ENCODE measurements at places on chromosomes 7 and 10.
A peak's percentile ranks its signal among the peaks of the same experiment; 100 is the strongest.

- no peak for DNase-seq
Measured at GRCh38 chr7:77800158-77800557, 1.6 kb downstream of the PHTF2 start.

- no peak for DNase-seq
Measured at GRCh38 chr7:17026269-17026668, 144.5 kb upstream of the AGR3 start.

DNA sequence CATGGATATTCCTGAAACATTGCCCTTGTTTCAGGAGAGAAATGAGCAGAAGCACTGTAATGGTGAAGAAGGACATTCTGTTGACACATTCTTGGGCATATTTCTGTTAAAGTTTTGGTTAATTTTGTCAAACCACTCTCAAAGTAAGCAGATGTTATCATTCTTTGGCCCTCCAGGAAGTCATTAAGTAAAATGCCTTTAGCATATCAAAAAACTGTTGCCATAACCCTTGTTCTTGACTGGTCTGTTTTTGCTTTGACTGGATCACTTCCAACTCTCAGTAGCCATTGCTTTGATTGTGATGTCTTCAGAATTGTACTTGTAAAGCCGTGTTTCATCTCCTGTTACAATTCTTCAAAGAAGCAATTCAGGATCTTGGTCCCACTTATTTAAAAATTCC, 404.3 kb upstream of the LRRTM3 start:
- no peak for DNase-seq

DNA sequence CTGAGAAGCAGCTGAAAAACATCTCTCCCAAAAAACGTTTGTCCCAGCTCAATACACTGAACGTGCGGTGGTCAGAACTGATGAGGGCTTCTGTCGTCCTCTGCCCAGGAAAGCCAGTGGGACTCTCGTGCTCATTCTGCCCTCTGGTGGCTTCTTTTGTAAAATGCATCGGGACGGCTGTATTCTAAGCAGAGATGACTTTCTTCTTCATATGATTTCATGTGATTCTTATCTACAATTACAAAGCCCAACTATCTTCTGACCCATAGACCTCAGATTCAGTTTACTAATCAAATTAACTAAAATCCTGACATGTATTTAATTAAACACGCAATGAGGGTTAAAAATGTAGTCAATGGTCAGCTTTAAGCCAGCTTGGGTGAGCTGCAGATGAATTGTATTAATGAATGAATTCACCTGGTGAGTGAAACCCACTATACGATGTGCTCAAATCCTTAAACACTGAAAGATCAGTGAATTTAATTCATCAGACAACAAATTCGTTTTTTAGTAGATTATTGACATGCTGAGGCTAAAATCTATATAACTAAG, 117.6 kb upstream of the FAM204A start:
- DNase-seq, result peak; percentile 25

DNA sequence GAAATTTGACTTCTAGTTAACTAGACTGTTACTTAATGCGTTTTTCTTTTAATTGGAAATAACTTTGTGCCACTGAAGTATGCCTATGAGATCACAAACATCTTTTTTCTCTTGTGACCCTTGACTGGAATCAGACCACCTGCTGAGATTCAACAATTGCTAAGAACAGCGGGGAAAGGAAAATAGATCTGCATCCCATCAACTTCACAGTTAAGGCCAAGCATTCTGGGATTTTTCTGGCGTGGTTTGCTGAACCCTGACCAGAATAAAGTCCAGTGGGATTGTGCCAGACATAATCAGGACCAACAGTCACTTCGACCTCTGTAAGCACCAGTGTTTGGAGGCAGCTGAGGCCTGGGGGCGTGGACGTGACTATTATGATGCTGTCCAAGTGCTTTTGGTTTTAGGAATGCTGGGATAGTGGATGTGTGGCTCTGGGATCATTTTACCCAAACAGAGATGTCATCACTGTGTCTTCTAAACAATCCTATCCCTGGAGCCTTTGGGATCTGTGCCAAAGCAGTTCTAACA, 373.3 kb upstream of the PRKCQ start:
- DNase-seq, result no peak

DNA sequence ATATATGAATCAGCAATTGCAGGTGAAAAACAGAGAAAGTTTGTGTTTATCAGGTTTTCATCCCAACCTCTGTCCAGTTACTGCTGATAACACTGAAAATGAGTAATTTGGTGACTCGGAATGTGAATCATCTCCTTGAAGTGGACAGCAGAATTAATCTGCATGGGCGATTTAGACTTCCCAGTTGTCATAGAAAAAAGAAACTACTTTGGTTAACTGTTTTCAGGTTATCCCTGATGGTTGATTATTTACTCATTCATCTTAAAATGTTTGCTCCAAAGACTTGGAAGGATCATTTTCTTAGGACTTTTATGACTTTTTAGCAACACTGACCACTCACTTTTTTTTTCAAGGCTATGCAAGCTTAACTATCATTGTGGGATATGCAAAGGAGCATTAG, 504.1 kb upstream of the ANKRD30A start:
- DNase-seq, result no peak

DNA sequence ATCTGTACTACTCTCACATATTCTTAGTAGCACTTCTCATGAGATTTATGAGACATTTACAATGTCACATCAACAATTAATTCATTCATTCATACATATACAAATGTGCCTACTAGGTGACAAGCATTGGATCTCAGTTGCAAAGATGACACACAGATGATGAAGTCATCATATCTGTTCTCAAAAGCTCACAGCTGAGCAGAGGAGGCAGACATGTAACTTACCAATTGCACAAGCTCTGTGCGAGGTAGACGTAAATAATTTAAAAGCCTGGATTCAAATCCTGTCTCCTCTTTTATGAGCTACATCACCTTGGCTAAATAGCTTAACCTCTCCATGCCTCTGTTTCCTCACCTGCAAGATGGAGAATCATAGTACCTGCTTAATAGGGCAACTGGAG, 109.4 kb upstream of the FAM133B start:
- DNase-seq, result no peak

GRCh38 chr7:36286226-36286625, 103.4 kb upstream of the ANLN start:
- peak; percentile 41 for DNase-seq

- DNase-seq, result no peak
Measured at GRCh38 chr10:123622381-123622780, 43.8 kb upstream of the GPR26 start.

- no peak for DNase-seq
Measured at GRCh38 chr7:8165150-8165549, 96.8 kb downstream of the ICA1 start.

DNA sequence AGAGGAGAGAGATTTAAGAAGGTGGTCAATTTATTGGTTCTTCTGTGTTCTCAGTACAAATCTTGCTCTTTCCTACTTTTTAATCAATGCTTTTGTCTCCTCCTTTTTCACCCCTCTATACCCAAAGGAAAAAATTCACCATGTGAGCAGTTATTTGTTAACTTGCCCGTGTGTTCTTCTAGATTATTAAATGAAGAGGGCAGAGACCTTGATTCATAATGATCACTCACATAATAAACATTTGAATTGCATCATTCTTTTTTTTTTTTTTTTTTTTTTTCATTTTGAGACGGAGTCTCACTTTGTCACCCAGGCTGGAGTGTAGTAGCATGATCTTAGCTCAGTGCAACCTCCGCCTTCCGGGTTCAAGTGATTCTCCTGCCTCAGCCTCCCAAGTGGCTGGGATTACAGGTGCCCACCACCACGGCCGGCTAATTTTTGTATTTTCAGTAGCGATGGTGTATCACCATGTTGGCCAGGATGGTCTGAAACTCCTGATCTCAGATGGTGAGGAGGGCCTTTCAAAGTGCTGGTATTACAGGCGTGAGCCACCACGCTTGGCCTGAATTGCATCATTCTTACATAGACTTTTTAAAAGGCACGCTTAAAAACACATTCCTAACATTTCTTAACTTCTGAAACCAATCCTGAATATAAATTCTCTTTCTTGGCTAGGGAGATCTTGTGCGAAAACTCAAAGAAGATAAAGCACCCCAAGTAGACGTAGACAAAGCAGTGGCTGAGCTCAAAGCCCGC, 3.6 kb downstream of the GARS1 start:
- DNase-seq, result no peak

DNA sequence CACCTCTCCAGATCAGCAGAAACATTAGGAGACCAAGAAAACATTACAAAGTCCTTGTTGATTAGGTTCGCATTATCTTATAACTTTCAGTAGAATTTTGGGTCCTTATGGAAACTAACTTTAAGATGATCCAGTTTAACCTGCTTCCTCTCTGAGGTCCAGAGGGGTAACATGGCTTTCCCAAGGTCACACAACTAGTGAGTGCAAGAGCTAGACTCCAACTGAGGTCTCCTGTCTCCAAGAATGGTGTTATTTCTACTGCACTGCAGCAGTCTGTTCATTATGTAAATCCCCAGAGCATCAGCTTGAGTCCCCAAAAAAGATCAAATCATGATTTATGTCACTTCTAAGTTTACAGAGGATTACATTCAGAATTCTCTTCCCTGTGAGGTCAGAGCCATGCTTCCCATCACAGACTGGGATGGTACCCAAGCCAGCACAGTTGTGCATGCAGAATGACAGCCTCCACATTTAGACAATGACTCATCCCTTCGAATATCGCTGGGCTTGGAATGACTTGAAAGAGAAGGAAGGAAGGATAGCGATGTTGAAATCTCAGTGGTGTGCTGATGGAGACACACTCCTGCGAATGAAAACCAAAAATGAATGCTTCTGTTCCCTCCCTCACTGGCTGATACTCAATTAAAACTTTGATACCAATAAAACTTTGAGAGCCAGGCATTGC, 163.1 kb upstream of the PLXNA4 start:
- DNase-seq, result no peak

GRCh38 chr10:69048103-69048502, 39.8 kb upstream of the SRGN start:
- peak; percentile 44 for DNase-seq

- DNase-seq, result no peak
Measured at GRCh38 chr7:51129527-51130472, 186.8 kb downstream of the COBL start.

GRCh38 chr10:59829024-59829423, 75.8 kb upstream of the MRLN start:
- DNase-seq, result no peak

DNA sequence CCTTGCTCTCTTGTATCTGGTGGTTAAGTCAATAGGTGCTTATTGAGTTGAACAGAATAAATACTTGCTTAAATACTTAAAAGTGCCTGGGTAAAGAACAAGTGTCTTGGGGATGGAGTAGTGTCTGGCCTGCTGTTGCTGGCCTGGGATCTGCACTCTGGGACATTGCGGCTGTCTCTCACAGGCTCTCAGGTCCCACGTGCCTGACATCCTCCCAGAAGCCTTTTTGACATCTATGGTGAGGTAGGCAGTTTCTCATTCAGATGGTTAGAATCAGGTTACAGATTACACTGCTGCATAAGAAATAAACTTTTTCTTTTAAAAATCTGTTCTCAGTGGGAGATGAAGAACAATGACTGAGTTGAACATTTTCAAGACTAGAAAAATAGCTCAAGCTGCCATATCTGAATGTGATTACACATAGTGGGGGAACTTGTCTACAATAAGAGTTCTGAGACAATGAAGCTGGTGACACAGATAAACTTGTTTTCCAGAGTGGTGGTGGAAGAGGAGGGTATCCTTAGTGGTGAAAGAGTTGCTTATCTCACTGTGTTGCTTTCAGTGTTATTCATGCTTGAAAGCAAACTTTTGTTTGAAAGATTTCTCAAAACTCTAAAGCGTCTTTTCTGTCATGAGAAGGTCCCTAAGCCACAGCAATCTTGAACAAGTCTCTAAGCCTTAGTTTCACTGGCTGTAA, 9.7 kb downstream of the SORCS3 start:
- no peak for DNase-seq

DNA sequence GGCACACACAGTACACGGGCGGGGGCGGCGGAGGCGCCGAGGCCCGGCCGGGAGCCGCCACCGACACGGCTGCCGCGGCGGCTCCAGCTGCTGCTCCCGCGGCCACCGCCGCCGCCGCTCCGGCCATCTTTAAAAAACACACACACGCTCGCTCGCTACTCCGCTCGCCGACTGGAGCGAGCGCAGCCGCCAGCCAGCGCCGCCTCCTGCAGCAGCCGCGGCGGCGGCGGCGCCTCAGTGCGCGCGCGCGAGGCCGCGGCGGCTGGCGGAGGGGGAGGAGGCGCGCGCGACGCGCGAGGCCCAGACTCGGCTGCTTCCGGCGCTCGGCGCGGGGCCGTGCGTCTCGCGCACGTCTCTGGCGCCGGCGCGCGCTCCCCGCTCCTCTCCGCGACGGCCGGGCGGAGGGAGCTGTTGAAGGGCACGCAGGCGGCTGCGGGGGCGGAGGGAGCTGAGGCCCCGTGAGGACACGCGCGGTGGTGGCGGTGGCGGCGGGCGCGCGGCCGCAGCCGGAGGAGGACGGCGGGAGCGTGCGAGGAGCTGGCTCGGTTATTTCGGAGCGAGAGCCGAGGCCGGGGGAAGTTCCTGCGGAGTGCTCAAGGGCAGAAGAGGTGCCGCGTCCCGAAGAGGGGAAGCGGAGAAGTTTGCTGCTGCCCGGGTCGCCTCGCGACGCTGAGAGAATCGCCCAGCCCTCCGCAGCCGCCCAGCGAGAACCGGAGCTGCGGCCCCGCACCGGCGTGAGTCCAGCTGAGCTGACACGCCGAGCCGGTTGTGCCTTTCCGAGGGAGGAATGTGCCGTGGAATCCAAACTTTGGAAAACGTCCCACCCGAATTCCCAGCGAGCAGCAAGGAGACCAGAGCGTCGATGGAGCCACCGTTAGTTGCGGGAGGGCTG, at the start of gene KDM7A:
TSS of gene KDM7A (minus strand) at position 173 of the 892 bp plus-strand sequence. CDS start at position 127, 46 bp downstream.
- DNase-seq, result peak; percentile 85

DNA sequence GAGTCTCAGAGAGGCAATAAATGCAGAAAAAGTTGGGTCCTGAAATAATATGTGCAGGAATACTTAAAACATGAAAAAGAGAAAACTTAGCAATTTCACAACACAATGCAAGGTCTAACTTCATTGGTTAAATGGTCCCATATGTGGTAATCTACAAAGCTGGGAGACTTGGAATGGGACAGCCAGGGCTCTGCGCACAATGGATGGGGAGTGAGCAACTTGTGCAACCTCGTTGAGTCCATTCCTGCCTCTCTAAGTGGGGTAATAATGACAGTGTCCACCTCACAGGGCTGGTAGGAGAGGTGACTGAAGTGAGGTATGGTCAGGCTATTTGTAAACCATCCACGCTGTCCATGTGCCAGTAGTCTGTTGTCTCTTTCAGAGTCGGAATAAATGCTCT, 11.8 kb upstream of the EMX2 start:
- DNase-seq, result no peak

GRCh38 chr10:22638863-22639262, 75.5 kb downstream of the PIP4K2A start:
- no peak for DNase-seq

- DNase-seq, result no peak
Measured at GRCh38 chr10:89301721-89302445, at the start of gene IFIT2. Gene IFIT2, plus strand, starts transcription at chr10:89302046. Its CDS starts 78 bp downstream, at chr10:89302124.

GRCh38 chr10:121524157-121524817, 74.0 kb downstream of the FGFR2 start:
- DNase-seq, result no peak

- no peak for DNase-seq
Measured at GRCh38 chr7:130500910-130501309, 9.0 kb downstream of the MEST start.

Measured in stimulated activated CD8-positive, alpha-beta memory T cell treated with anti-CD3 and anti-CD28 coated beads, Interleukin-15, amount 100 ng/mL, for 48 hours (primary cell).